ENCODE measurements at places on chromosomes 2 and 18. TPM values are rescaled to one million over a fixed set of nuclear protein-coding genes. Genes with fewer than 3 reads are reported as not detected.
A peak's percentile ranks its signal among the peaks of the same experiment; 100 is the strongest.

DNA sequence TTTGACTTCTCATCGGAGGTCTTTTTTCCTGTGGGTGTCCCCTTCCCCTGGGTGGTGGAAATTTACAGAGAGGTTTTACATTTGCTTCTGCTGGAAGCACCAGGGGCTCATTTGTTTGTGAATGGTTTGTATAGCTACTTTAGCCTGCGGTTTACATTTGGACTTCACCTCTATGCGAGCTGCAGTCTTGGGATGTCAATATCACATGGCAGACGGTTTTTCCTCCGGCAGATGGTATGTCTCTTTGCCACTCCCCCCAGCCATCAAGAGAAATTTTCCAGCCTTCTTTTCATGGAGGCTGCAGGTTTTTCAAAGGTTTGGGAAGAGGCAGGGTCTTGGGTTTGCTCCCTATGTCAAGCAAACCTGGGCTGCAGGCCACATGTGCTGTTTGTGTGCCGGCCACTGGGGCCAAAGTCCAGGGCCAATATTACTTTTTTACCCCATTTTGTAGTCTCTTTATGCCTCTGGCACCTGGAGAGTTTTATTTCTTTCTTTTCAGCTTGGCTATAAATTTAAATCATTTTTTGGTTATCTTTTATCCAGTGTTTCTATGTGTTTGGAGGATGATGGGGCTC lies 23.9 kb upstream of the BOD1L2 start:
- DNase-seq, result no peak

TEKT4 gene
- not detected for polyA plus RNA-seq

GRCh38 chr2:50878251-50878650 lies 153.7 kb downstream of the NRXN1 start:
- no peak for DNase-seq

DNA sequence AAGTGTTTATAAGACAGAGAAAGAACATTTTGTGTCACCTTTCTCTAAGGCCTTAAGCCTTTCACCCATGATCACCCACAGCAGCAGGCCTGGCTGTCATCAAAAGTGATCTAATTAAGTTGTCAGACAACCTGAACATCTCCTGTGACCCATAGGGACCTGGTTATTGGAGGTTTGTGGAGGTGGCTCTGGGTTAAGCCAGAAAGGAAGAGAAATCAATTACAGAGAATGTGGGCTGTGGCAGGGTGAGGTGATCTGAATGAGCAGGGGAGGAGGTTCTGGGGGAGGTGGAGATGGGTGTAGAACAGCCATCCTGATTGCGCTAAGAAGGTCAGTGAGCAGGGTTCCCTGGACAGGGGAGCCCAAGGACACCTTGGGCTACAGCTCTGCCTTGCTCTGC lies 170.8 kb downstream of the FSHR start:
- DNase-seq, result no peak

KCNG2 gene
- polyA plus RNA-seq, result not detected

ASAP2 gene
- polyA plus RNA-seq, result 10.9 TPM

EMILIN2 gene
- 6.5 TPM for polyA plus RNA-seq

DNA sequence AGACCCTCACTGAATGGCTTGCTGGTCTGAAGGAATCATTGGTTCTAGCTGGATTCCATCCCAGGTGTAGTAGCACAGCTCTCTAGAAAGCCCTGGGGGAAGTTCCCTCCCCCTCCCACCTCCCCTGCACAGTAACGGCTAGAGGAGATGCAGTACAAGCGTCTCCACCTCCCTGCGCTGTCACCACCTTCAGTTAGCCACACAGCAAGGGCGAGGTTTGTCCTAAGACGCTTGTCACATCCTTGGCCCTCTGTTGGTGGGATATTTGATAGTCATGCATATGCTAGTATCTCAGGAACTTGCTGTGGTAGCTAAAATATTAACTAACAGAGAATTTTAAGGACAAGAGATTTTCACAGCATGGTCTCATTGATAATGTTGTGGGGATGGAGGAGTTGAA lies 19.4 kb downstream of the TRAPPC12 start:
- DNase-seq, result no peak

CRYGD gene
- polyA plus RNA-seq, result not detected

DNA sequence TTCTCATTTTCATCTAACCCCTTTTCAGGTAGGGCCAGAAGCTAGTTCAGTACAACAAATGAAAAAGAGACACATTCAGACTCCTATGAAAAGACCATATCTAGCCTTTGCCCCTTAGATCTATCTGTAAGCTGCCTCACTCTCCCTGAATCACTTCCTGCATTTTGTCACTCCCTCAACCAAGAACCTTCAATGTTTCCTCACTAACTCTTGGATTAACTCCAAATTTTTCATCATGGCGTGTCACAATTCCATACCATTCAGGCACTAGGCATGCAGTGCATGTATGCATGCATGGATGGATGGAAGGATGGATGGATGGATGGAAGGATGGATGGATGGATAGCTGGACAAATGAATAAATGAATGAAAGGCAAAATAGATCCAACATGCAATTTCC lies 356.9 kb downstream of the TNS1 start:
- DNase-seq, result peak; percentile 55

PROKR1 gene
- not detected for polyA plus RNA-seq

DNA sequence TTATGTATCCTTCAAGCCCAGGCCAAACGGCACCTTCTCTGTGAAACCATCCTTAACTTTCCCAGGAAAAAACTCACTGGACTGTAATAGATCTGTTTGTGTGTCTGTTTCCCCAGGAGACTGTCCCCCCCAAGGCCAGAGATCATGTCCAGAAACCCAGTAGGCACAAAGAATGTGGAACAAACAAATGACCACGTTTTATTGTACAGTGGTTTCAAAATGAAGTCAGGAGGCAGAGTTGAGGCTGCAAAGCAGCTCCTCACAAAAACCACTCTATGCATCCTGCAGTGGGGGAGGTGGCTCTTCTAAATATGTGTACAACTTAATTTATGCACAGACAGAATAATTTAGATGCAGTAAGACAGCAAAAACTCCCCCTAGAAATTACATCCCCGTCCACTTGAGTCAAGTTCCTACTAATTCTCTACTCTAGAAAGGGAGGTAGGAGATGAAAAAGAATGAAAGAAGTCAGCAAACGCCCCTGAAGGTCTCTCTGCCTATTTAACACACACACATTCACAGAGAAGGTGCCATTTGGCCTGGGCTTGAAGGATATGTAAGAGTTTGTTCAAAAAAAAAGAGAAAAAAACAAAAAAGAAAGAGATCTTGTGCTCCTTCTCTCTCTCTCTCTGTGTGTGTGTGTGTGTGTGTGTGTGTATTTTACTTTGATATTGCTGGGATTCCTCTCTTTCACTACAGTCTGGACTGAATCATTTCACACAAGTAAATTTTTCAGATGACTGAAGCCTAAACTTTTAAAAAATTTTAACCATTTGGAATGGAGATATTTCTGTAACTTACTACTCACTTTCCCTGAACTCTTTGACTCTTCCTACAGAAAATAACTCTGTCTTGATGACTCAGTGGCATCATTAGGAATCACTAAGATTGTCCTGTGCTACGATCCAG lies 19.5 kb downstream of the BCL2 start:
- DNase-seq, result peak; percentile 23

DNA sequence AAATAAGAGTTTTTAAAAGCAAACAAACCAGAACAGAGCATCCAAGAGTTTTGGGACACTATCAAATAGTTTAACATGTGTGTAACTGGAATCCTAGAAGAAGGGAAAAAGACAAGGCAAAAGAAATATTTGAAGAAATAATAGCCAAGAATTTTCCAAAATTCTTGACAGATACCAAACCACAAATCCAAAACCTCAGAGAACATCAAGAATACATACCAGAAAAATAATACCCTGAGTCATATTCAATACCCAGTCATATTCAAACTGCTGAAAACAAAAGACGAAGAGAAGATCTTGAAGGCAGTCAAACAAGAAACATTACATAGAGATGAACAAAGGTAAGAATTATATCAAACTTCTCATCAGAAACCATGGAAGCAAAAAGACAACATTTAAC lies 22.9 kb downstream of the INO80C start:
- DNase-seq, result no peak

- peak; percentile 84 for DNase-seq
Observed at GRCh38 chr2:216350214-216350791, 22.0 kb downstream of the MARCHF4 start.

ERBB4 gene
- polyA plus RNA-seq, result not detected

- DNase-seq, result no peak
Observed at GRCh38 chr2:125160947-125161346, 1135.9 kb downstream of the CNTNAP5 start.

CKAP2L gene
- 9.0 TPM for polyA plus RNA-seq

DNA sequence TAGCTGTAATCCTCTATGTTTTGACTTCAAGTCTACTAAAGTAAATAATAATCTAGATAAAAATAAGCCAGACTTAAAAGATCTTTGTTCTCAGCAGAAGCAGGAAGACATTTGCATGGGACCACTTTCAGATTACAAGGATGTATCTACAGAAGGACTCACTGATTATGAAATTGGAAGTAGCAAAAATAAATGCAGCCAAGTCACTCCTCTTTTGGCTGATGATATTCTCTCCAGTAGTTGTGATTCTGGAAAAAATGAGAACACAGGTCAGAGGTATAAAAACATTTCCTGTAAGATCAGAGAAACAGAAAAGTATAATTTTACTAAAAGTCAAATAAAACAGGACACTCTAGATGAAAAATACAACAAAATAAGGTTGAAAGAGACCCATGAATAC lies 338.4 kb downstream of the ZNF804A start:
- no peak for DNase-seq

C2orf92 gene
- 1.3 TPM for polyA plus RNA-seq

GRCh38 chr2:239940861-239941570 lies 84.1 kb downstream of the NDUFA10 start:
- DNase-seq, result no peak

- no peak for DNase-seq
Observed at GRCh38 chr2:36783246-36783645, 86.7 kb downstream of the VIT start.

DNA sequence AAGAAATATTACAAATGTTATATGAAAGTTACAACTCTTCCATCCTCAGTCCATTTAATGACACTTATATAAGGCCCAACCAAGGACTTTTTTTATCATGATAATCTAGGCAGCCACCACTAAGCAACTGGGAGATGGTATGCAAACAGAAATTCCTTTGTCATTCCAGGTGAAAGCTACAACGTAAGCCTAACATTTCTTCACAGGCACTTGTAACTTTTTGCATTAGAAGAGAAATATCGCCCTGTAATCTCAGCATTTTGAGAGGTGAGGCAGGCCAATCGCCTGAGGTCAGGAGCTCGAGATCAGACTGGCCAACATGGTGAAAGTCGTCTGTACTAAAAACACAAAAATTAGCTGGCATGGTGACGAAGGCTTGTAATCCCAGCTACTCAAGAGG lies 581.2 kb upstream of the SLC8A1 start:
- no peak for DNase-seq

HOXD3 gene
- polyA plus RNA-seq, result 2.3 TPM

GRB14 gene
- polyA plus RNA-seq, result 0.22 TPM

GRCh38 chr2:105674859-105675541 lies 69.7 kb upstream of the NCK2 start:
- DNase-seq, result no peak

ADGRF3 gene
- polyA plus RNA-seq, result 0.24 TPM

IWS1 gene
- 41.1 TPM for polyA plus RNA-seq

DNA sequence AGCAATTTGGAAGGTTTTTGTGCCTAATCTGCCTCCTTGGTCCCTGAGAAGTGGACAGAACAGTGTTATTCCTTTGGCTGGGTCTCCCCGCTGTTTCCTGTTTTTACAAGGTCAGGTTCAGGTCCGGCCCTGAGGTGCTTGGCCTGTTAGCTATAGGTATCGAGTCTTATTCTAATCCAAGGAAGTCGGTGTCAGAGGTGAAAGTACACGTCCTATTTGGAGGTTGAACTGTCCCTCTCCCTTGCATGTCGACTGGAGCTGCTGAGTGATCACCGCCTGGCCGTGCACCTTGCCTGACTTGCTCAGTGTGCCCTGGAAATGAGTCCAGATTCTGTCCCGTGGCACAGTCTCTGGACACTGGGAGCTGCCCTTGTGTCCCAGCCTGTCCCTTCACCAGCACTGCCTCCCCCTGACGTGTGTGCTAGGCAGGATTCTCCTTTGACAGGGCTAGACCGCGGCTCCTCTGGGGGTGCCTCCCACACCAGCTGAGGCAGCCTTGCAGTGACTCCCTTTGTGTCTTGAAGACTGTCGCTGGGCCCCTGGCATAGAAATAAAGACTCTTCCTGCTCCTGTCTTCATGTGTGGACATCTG lies 65.7 kb upstream of the RBM44 start:
- DNase-seq, result no peak

DNA sequence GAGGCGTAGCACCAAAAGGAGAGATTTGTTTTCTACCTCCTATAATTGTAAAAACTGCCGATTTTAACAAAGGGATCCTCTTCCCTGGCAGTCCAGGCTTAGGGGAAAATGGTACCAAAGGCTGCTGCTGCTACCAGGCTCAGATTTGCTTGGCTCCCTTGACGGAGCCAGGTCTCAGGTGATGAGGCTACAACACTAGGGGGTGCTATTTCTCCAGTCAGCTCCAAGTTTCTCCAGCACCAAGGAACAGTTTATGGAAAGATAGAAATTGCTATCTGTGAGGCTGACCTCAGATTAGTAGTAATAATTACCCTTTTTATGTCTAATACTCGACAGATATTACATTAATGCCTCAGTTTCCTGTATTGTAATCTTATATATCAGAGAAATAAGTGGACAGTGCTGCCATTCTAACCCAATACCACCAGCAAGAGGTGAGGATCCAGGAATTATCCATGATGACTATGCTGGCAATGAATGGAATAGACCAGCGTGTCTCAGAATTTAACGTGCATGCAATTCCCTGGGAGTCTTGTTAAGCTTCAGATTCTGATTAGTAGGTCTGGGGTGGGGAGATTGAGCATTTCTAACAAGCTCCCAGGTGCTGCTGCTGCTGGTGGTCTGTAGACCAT lies 111.3 kb downstream of the ESCO1 start:
- peak; percentile 67 for DNase-seq

GRCh38 chr2:220904015-220904414 lies 668.1 kb downstream of the EPHA4 start:
- no peak for DNase-seq

DNA sequence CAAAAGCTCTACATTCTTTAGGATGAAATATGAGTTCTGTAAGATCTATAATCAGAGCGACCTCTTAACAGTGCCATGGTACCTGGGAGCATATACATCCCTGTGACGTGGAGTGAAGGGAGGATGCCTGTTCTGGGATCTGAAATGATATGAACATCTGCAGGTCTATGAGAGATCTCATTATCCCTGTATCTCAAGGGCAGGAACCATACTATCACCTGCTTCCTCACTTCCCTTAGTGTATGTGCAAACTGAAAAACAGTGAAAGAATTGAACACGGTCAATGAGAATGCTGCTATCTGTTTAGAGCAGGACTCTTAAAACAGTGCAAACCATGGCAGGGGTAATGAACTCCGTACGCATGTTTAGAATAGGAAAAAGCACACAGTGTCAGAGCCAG lies 364.0 kb downstream of the LPIN1 start:
- no peak for DNase-seq

GRCh38 chr2:26655611-26656195 lies 14.5 kb upstream of the CIB4 start:
- no peak for DNase-seq

Measured in GM23248 (cell line).